ENCODE measurements at places on chromosomes 4 and X. TPM values are rescaled to one million over a fixed set of nuclear protein-coding genes. Genes with fewer than 3 reads are reported as not detected.

DNA sequence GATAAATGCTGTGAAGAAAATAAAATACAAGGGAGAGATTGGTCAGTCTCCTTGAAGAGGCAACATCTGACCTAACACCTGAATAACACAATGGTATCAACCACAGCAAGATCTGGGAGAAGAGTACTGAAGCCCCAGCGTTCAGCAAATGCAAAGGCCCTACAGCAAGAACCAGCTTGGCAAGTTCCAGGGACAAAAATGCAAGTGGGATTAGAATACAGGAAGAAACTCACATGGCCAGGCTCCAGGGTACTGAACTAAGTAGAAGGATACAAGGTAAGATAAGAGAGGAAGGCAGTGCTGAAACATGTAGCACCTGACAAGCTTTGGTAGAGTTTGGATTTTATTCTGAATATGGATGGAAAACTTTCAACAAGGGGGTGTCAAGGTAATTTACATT, 3.6 kb downstream of the SMIM14 start:
- no peak for DNase-seq

The FGB gene
- total RNA-seq: not detected

The PRR32 gene
- 1.3 TPM for total RNA-seq

The ARX gene
- total RNA-seq: not detected

All from urinary bladder (tissue), 4 donors.